Heart left ventricle (tissue), 16 donors: ENCODE measurements at places on chromosomes 6 and 20. TPM values are rescaled to one million over a fixed set of nuclear protein-coding genes. Genes with fewer than 3 reads are reported as not detected.
A peak's percentile ranks its signal among the peaks of the same experiment; 100 is the strongest.

LAMA5 gene
- total RNA-seq = 67.3 TPM

ADNP gene
- total RNA-seq = 44.1 TPM

SLC44A4 gene
- total RNA-seq = not detected

EFHC1 gene
- 3.2 TPM for total RNA-seq

RWDD1 gene
- 52.2 TPM for total RNA-seq

ZBTB46 gene
- 22.0 TPM for total RNA-seq

AHI1 gene
- 12.2 TPM for total RNA-seq

SERINC3 gene
- 87.7 TPM for total RNA-seq

LINC00237 gene
- not detected for total RNA-seq

SIRPD gene
- 1.1 TPM for total RNA-seq

MTCH1 gene
- 320 TPM for total RNA-seq

DNA sequence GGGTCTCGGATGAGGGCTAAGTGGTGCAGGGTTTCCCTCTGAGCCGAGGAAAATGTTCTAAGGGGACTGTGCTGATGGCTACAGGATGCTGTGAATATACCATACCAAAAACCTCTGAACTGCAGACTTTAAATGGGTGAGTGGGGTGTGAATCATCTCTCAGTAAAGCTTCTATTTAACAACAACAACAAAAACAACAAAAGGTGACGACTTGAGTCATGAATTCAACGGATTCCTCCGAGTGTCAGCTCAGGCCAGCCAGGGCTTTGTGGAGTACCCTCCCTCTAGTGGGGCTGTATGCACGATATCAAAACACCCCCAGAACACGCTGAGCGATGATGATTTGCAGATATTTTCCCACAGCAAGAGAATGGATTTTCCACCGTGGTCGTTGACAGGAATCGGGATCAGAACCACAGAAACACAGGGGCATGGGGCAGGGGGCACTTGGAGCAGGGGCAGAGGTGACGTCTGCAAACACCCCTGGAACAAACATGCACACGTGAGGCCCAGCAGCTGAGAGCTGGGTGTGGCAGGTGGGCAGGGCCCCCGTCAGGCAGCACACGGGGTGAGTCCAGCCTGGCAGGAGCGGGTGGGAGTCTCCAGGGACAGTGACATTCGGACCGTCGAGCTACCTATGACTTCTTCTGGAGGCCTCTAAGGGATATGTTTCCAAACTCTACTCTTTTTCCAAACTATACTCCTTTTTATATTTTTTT, 38.6 kb downstream of the SLC2A4RG start:
- no peak for DNase-seq

DNA sequence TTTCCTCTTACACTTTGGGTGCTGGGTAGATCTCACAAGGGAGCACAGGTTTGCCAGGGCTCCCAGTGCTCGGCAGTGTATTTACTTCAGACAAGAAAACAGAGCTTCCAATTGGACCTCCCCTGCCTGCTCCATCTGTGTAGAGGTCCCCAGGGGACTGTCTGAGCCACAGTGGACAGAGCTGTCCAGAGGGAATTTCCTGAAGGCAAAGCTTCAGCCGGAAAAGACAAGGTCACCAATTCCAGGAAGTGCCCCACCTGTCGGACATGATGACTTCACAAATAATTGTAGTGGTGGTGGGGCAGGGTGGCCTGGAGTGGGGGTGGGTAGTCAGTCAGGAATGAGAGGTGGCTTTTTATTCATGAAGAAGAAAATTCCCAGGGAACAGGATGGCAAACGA, 18.6 kb downstream of the ADGRF5 start:
- peak; percentile 68 for DNase-seq

- DNase-seq = no peak
These were observed 140.9 kb downstream of the JARID2 start for GRCh38 chr6:15386756-15387112.

- DNase-seq = no peak
These were observed 231.8 kb upstream of the RREB1 start for GRCh38 chr6:6875818-6876470.

DNA sequence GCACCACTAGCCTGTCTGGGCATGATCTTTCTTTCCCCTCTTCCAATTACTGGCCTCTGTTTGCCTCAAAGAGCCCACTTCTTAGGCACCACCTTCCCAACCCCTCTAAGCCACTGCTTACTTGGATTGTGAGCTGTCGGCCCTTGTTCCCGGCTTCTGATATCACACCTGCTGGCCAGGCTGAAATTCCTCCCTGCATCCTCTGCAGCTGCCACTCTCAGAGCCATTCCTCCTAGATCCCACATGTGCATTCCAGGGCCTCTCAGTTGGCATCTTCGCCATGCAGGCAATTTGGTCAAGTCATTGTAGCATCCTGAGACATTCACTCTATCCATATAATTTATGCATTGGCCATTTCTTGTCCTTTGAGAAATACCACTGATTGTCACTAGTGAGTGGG, 135.9 kb downstream of the OLIG3 start:
- DNase-seq = no peak

DNA sequence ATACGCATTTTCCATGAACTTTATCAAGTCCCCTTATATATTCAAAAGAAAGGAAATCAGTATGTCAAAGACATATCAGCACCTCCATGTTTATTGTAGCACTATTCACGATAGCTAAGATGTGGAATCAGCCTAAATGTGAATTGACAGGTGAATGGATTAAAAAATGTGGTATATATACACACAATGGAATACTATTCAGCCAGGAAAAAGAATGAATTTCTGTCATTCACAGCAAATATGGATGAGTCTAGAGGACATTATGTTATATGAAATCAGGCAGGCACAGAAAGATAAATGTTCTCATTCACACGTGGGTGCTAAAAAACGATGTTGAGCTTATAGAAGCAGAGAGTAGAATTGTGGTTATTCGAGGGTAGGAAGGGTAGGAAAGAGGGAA, 5.3 kb downstream of the FIG4 start:
- DNase-seq = no peak

DNA sequence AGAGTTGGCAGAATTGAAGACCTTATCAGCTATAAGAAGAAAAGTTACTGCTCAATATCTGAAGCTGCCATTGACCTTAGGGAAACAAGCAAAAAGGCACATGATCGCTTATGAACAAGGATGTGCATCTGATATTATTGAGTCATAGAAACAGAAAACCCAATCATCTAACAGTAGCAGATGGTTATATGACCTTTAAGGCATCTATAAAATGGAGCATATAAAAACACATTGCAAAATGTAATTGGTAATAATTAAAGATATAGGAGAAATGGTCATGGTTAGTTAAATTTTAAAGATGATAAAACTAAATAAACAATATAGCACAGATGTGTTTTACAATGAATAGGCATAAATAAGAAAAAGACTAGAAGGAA, 260.1 kb upstream of the TAB2 start:
- DNase-seq = no peak

GRCh38 chr20:60057123-60057865, 99.1 kb downstream of the CDH26 start:
- peak; percentile 73 for DNase-seq

- no peak for DNase-seq
These were observed 728 bp upstream of the TRIM39 start for GRCh38 chr6:30325873-30326525.

- DNase-seq = peak; percentile 35
These were observed 137.7 kb upstream of the HEY2 start for GRCh38 chr6:125611573-125612344.

GRCh38 chr6:12007887-12008286, 4.2 kb upstream of the HIVEP1 start:
- DNase-seq = no peak

GRCh38 chr6:33450434-33450833, 3.9 kb upstream of the ZBTB9 start:
- DNase-seq = no peak

- DNase-seq = no peak
These were observed 63.0 kb downstream of the JPH2 start for GRCh38 chr20:44123874-44124535.

DNA sequence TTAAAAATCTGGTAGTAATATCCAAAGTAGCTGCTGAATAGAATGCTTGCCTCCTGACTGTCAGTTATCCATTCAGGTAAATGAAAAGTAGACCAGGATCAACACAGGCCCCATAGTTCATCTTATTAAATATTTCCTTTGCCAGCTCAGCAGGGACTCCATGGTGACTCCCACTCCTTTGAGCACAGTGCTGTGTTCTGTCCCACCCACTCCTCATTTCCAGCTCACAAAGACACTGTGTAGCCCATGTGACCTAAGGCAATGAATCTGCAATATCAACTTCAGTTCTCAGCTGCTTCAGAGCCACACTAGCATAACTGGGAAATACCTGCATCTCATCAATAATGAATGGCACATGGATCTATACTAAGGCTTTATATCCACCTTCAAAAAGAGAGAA, 189.5 kb upstream of the MANEA start:
- DNase-seq = no peak

DNA sequence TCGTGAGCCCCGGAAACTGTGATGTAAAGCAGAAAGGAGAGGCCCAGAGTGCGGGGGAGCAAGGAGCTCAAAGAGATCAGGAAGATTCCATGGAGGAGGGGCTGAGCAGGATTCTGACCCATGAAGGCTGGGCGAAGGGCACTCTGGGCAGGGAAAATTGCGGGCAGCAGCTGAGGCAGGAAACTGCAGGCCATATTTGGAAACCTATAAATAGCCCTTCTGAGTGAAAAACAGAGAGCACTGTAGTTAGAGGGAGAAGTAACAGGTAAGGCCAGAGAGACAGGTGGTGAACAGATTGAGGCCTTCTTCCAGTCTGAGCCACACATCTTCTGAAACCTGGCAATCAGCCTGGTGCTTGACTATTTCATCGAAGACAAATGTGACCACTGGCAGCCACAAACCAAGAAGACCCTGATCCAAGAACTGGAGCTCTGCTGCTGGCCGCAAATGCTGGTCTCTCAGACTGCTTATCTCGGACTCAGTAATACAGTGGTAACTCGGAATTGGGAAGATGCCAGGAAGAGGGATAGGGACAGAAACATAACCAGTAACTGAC, 14.1 kb upstream of the BEND3 start:
- DNase-seq = no peak
